RWPE1 (cell line): ENCODE measurements at places on chromosomes 1 and 21.

DNA sequence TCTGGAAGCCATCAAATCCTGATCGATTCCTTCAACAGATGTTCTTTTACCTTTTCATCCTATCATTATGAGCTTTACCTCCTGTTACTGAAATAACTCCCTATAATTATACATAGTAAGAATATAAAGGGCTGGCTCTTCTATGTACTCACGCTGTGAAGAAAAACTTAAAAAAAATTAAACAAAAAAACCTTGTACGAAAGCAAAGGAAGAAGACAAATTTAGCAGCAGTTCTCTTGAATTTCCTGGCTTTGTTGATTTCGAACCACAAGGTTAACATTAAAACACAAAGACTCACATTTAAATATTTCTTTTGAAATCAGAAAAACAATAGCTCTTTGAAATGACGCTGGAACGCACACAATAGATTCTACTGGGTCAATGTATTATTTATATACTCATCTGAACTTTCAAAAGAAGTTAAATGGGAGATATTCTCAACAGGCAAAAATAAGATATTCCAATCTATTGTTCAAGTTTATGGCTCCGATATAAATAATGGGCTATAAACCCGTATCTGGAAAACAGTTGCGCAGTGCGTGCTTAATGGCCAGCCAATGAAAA, 13.6 kb upstream of the SPEN start:
- peak; percentile 84 for DNase-seq

- DNase-seq: peak; percentile 99
These were observed 23.8 kb downstream of the IER5 start for GRCh38 chr1:181112071-181112929.

- no peak for DNase-seq
These were observed 25.1 kb upstream of the CSF1 start for GRCh38 chr1:109885589-109885988.

DNA sequence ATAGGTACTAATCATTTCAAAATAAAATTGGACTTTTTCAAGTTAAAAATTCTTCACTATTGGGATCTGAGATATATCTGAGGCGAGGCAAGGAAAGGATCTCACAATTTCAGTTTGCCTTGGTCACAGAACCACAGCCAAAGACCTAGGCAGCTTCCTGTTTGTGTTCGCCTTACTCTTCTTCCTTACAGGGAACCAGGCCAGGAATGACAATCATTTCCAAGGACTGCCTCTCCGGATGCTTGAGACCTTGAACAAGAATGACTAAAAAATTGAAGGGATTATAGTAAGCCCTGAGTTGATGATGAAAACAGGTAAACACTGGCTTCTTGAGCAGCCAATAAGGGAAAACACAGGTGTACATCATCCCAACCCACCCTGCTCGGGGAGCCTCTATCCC, 35.2 kb upstream of the SERBP1 start:
- DNase-seq: no peak

DNA sequence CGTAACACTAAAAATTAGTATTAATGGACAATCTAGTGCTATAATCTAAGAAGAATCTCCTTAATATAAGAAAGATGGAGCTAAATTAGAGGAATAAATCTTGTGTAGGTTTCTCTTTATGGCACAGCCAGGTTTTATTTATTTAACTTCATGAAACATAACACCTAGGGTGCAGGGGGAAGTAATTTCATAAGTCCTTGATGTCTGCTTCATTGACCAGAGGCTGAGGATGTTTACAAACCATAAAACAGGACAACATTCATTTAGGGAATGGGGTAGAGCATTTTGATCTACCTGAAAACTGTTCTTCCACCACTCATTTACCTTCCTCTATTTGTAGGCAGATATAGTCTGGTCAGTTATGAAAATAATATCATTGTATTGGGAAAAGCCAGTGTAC, 95.5 kb downstream of the NGF start:
- DNase-seq: no peak

DNA sequence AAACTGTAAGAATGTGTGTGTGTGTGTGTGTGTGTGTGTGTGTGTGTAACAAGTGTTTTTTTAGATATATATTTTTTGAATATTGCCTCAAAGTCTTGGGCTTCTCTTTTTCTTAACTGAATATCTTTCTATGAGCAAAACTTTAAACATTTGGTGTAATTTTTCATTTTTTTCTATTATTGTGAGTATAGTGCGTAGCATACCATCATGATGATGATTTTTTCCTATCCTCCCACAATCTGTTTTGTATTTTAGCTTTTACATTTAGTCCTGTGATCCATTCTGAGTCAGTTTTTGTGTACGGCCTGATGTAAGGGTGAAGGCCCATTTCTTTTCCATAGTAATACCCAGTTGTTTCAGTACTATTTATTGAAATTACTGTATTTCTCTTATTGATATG, 680.6 kb downstream of the TTLL7 start:
- no peak for DNase-seq

GRCh38 chr1:12480748-12481362, 137.2 kb downstream of the DHRS3 start:
- DNase-seq: peak; percentile 86

DNA sequence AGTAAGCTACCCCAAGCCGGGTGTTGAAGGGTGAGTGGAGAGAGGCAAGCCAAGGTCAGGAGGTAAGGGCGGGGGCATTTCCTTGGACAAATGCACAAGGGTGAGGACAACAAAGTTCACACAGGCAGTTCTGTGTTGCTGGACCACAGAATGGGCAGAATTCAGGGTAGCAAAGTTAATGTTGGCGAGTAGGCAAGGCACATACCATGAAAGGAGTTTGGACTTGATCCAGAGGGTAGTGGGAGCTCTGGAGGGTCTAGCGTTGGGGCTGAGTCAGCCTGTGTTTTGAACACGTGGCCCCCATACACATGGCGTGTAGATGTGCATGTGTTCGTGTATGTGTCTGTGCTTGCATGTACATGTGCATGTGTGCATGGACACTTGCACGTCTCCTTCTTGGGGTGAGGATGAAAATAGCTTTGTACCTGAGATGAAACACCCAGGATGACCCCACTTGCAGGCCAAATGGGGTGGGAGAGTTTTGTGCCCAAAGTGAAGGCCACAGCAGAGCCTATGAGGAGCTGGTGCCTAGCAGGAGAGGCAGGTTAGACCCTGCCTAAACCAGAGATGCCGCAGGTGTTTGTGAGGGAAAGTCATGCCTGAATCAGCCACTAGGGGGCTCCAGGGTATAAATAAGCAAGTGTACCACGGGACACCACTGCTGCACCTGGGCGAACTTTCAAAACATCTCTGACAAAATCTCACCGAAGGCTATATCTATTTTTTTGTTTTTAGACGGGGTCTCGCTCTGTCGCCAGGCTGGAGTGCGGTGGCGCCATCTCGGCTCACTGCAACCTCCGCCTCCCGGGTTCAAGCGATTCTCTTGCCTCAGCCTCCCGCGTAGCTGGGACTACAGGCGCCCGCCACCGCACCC, 21.8 kb downstream of the SLC27A3 start:
- DNase-seq: peak; percentile 83

DNA sequence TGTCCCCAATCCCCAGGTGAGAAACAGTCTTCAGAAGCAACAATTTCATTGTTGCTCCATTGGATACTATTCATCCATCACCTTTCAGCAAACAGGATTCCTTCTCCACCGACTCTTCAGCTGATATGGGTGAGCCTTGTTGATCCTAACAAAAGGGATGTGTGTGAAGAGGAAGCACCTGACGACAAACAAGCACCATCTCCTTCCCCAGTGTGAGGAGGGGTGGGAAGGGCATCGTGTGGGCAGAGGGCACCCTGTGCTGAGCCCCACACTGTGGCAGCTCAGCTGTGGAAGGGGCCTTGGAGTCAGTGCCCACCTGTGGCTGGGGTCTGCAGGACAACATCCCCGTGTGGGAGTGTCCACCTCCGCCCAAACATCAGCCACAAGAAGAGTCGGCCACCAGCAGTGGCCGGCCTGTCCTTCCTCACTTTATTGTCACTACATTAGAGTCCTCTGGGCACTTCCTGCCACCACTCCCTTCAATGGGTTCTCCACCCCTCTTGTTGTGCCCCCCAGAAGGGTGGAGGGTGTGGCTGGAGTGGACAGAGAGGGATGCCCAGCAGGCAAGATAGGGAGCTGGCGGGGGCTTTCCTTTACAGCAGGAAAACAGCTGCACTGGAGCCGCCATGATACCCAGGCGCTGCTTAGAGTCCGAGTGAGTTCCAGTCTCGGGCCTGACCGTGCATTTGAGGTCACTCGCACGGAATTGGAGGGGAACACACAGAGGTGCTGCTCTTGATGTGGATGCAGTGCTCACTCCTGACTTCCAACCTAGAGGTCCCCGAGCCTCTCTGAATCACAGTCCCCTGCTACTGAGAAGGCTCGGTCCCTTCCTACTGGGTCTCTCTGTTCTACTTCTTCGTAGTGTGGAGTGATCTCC, 40.9 kb downstream of the VPS26C start:
- DNase-seq: no peak

DNA sequence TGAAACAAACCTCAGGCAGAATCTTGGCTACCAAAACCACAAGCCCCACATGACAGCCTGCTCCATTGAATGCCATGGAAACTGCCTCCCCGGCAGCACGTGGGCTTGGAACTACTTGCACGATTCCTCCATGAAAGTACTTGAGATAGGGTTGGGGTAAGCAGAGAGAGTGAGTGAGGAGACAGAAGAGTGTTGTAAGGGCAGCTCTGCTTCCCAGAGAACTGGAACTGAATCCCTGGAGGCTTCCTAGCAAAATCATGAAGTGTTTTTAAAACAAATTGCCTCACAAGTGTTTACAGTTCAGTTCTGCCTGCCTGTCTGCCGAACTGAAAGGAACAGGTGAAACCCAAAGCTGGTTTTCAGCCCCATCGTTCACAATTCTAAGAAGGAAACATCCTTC, 35.3 kb upstream of the DNASE2B start:
- no peak for DNase-seq

DNA sequence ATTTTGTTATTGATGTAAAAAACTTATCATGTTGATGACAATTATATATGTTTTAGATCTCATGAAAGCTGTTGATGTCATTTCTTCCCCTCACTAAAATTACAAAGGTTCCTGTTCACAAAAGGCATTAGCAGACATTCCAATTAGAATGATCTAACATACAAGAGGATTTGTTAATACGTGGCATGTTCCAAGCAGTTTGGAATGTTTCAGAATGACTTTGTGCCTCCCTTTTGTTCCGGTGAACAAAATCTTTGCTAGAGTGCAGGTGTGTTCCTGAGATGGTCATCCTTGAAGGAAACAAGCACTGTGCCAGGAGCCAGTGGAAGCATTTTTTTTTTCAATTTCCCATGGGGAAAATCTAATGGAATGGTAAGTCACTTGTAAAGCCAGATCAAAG, 108.0 kb upstream of the KCTD3 start:
- no peak for DNase-seq

- no peak for DNase-seq
These were observed 105.0 kb downstream of the SYT14 start for GRCh38 chr1:210043058-210043457.
